Foreskin keratinocyte (primary cell): ENCODE measurements at places on chromosomes 5 and 9. TPM values are rescaled to one million over a fixed set of nuclear protein-coding genes. Genes with fewer than 3 reads are reported as not detected.
A peak's percentile ranks its signal among the peaks of the same experiment; 100 is the strongest.

The ACSL6 gene
- polyA plus RNA-seq = 0.01 and 0.02 TPM in 2 replicates

DNA sequence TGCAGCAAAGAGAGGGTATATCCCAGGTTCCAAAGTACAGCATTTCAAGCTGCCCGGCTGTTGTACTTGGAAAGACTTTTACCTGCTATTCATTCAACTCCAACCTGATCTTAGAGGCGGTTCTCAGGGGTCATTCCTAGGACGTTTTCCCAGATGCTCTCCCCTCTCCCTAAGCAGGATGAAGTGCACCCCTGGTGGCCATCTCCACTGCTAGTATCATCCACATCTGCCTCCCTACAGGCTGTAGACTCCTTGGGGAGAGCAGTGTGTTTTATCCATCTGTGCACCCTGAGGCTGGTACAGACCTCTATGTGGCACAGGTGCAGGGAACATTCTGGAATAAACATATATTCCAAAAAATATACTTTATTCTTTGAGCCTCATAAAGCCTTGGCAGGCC is 56.8 kb downstream of the PTPN3 start:
- DNase-seq = no peak

- peak; percentile 91 for DNase-seq
These were observed 212.2 kb downstream of the PCSK1 start for GRCh38 chr5:96220610-96221390.

GRCh38 chr5:159286420-159287035 is 23.4 kb downstream of the UBLCP1 start:
- DNase-seq = peak; percentile 20

DNA sequence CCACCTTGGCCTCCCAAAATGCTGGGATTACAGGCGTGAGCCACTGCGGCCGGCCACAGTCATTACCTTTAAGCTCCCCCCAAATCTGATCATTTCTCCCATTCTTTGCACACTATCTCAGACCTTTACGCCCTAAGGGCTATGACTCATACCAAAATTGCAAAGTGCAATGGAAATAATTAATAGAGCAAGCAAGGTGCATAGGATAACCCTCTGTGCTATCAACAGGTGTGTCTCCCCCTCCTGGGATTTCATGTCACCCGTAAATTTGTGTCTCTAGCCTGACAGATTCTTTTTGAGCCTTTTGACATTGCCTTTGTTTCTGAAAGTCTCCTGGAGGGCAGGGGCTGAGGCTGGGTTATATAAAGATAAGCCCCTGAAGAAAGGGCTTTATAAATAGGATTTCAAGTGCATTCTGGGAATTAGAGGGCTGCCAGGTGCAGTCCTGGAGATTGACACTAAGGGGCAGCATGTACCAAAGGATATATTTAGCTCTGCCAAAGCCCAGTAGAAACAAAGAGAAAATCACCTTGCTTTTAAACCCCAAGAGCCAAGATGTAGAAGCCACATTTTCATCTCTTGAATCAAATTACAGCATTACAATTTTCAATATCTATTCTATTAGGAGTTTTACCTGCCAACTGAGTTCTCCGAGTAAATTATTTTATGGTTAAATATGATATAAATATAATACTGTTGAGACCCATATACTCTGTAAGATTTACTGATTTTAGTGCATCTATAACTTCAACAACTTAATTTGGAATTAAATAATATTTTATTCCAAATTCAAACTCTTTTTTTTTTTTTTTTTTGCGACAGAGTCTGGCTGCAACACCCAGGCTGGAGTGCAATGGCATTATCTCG is 18.2 kb downstream of the S100Z start:
- DNase-seq = peak; percentile 34

DNA sequence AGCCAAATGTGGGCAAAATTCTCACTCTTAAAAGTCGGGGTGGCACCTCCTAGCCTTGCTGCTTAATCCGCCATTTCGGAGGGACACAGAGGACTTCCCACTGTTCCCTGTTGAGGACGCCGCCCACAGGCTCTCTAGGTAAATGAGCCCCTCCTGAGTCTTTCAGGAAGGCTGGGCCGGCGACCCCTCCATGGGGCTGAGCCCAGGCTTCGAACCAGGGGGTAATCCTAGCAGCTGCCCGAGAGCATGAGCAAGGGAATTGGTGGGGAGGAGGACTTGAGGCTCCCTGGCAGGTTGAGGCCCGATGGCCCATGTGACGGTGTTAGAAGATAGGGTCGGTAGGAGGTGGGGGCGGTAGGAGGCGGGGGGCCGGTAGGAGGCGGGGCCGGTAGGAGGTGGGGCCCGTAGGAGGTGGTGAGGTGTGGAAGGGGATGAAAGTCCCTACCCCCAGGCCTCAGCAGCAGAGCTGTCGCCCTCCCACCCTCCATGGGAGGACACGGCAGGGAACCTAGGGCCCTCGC is 17.1 kb downstream of the SLC12A7 start:
- no peak for DNase-seq
